Stimulated activated CD4-positive, alpha-beta T cell treated with anti-CD3 and anti-CD28 coated beads, Interleukin-1b, Interleukin-23, amount 100 ng/mL, for 1 hour (primary cell): ENCODE measurements at places on chromosomes 1 and 21.

- DNase-seq, result no peak
Observed at GRCh38 chr1:3133686-3134085, 64.7 kb downstream of the PRDM16 start.

DNA sequence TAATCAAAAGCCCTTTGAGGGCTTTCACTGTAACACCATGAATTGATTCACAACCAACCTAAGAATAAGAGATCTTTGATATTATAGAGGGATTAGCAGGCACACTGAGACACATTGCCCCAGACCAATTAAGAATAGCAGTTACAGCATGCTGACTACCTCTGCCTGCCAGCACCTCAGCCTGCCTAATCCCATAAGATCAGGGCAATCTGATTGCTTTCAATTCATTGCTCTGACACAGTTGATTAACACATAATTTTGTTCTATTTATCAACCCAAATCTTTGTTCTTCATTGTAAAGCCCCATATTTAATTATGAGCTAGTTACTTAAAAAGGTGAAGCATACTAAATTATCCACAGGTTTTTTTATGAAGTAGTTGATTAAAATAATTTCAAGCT, 548.8 kb upstream of the ZP4 start:
- no peak for DNase-seq

DNA sequence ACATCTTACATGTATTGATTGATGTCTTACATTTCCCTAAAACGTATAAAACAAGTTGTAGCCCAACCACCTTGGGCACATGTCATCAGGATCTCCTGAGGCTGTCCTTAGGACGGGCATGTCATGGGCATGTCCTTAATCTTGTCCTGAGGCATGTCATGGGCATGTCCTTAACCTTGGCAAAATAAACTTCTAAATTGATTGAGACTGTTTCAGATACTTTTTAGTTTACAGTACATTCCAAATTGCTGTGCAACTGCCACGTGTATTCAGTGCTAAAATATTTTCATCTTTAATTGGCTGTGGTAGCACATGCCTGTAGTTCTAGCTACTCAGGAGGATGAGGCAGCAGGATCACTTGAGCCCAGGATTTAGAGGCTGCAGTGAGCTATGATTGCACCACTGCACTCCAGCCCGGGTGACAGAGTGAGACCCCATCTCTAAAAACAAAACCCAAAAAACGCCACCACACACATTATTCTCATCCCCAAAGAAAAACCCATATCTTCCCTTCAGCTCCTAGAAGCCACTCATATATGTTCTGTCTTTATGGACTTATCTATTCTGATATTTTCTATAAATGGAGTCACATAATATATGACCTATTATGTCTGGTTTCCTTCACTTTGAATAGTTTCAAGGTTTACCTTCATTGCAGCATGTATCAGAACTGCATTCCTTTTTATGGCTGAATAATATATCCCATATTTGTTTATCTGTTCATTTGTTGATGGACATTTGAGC, 96.0 kb upstream of the BTG3 start:
- DNase-seq, result no peak

DNA sequence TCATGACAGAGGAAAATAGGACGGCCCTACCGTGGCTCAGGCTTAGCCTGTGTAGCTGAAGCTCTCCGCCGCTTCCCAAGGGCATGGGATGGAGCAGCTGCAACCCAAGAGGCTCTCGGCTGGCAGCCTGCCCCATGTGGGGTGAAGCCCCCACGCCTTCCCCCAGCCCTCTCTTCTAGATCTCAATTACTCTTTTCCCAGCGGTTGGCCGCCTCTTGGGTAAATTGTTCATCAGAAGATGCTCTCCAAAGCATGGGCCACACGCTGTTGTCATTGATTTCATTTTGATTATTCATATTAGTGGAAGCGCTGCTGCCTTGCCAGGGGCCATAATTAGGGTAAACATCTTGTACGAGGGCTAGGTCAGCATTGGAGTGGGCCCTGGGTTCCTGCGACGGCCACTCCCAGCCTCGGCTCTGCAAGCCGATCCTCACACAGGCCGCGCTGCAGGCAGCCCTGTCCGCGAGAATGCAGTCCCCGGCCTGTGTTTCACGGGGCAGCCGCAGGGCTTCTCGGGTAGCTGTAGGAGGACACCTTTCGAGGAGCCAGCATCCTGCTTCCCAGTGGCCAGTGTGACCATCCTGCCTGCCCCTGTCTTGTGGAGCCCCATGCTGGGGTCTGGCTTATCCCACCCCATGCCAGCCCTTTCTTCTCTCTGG, 114.4 kb upstream of the VAMP3 start:
- no peak for DNase-seq

- no peak for DNase-seq
Observed at GRCh38 chr1:202547215-202547614, 163.0 kb downstream of the SYT2 start.

GRCh38 chr1:154404511-154404931, 622 bp upstream of the IL6R start:
- no peak for DNase-seq
